IMR-90 (cell line): ENCODE measurements at places on chromosomes 4 and X.

DNA sequence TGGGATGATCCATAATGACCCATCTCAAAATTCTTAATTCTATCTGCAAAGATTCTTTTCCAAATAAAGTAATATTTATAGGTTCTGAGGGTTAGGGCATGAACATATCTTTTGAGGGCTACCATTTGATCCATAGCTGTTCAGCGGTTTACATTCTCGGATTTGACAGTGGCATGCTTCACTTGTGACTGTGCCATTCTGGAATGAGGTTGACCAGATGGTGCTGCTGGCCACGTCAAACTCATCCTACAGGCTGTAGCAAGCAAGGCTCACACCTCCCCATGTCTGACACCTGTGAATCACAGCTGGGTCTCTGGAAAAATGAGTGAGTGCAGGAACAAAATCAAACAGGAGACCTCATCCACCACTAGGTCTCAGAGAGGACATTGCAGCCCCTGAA is 280.5 kb downstream of the DHRSX start:
- no peak for DNase-seq

GRCh38 chrX:42627891-42628290 is 150.1 kb downstream of the PPP1R2C start:
- DNase-seq = no peak

DNA sequence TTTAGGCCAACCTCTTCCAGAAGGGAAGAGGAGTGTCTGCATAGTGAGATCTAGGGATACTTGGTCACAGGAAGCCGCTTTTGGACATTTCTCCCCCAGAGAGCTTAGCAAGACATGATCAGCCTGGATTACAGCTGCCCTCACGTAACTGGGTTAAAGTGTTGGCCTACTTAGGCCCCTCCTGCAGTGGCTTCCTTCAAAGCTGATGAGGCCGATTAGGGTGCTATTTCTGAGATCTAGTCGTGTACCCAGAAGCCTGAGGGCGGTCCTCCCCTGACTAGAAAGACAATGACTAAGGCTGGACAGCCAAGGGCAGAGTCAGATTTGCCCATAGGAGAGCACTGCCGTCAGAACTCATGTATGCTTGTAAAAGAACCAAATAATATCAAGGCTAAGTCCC is 135.0 kb downstream of the AMMECR1 start:
- no peak for DNase-seq

DNA sequence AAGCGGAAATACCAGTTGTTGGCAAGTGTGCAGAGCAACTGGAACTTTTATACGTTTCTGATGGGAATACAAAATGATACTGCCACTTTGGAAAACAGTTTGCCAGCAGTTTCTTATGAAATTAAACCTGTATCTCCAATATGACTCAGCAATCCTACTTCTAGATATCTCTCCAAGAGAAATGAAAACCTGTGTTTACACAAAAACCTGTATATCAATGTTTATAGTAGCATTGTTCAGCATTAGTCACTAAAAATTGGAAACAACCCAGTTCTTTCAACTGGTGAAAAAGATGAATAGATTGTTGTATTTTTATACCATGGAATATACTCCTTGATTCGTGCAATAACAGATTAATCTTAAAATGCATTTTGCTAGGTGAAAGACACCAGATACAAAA is 26.8 kb downstream of the ATP7A start:
- DNase-seq = peak; percentile 80

DNA sequence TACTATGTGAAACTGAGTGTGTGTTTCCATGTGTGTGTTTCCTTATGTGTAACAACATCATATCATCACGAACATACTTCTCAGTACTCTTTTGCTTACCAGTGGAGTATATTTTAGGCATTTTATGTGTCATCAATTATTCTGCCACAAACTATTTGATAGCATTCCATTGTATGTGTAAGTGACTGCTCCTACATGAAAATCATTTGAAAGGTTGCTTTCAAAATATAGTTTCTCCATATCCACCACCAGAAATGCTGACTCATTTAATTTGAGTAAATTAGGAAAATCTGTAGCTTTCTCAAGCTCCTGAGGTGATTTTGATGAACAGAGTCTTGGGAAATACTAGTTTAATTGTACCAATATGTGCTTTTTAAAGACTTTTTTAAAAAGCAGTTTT is 376.2 kb downstream of the PCDH18 start:
- peak; percentile 69 for DNase-seq

- DNase-seq = peak; percentile 9
Measured at GRCh38 chr4:40502934-40503333, 126.7 kb downstream of the RBM47 start.

DNA sequence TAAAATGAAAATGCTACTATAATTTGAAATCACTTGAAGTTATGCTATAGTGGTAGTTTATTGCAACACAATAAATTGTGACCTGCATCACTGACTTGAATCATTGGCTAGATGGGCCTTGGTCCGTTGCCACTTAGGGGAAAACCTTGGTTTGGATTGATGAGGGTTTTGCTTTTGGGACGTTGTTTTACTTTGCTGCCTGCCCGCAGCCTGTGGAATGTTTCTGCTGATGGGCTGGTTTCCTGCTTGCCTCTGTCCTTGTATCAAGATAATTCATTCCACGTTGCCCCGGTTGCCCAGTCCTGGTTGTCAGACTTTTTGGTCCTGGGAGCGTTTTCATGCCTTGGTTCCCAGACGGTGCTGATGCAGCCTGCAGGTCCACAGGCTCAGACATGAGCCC is 18.3 kb downstream of the HADH start:
- DNase-seq = no peak

GRCh38 chr4:155772459-155773195 is 13.8 kb downstream of the GUCY1B1 start:
- no peak for DNase-seq

DNA sequence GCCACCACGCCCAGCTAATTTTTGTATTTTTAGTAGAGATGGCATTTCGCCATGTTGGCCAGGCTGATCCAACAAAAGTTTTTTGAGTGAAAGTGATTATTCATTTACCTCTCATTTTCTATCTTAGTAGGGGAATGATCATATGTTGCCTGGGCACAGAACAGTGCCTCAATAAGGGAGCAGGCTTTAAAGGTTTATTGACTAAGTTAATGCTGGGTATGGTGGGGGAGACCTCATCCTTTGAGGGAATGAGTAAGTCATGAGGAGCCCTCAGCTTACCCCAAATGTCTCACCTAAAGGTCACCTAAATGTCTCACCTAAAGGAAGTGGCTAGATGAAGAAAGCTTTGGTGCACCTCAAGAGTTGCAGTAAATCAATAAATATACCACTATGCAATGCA is 109.0 kb downstream of the CLCN4 start:
- no peak for DNase-seq

DNA sequence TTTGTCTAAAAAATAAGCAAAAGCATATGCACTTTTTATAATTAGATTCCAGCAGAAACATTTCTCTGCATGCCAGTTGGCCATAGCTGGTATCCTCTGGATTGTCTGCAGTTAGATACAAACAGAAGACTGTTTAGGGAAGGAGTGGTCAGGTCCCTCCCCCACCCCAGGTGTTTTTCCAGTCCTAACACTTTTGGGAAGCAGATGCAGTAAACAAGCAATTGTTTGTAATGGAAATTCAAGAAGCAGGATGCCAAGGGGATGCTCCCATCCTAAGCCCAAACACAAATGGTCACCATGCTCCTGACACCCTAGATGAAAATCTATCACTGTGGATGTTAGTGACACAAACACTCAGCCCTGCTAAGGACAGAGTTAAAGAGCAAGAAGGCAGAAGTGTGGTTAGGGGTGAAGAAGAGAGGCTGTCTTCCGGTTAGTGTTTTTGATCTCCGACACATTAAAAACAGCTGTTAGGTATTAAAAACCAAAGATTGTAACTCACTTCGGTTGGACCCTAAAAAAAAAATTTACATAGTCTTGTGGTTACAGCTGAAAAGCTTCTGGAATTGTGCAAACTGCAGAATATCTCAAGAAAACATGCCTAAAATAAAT is 7.9 kb downstream of the LEF1 start:
- DNase-seq = no peak

DNA sequence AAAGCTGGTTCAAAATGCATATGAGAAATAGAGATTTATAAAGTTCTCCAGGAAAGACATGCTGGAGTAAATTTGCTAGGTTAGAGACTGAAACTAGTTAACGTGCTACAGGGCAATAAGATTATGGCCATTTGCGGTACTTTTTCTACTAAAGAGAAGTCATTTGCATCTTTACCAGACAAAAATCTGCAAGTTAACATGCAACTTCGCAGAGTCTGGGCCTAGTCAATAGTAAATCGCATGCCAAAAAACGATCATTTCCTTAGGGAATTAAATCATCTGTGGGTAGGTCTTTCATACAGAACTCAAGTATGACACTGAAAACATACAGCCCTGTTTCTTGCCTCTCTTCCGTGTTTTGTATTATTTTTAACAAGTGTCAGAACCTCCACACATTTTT is 32.8 kb upstream of the REST start:
- no peak for DNase-seq

GRCh38 chrX:35289952-35290351 is 347.4 kb downstream of the FAM47B start:
- DNase-seq = no peak

DNA sequence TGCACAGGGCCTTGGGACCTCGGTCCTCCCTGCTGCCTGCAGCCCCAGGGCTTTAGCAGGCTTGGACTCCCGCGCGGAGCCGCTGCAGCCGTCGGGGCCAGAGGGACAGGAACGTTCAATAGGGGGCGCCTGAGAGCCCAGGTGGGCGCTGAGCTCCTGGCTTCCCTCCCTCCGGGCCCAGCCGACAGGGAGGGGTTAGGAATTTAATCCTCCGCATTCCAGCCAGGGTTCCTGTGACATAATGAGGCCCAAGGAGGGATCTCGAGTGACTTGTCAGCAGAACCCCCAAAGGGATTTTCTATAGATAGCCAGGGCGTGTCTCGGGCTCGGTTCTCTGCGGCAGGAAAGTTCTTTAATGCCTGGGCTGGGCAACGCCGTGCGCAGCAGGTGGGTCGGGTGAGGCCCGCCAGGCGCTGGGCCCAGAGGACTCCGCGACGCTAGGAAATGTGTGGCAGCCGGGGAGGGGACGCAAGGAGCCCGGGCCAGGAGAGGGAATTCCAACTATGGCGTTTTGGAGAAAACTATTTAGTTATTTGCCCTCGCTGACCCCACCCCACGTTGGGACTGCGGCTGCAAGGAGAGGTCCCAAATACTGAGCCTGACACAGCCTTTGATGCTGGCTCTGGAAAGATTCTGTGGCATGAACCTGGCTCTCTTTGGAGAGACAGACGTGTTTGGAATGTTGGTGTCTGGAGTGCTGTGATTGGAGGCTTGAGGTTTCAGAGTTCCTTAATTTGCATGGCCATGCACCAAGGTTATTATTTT is 285.2 kb upstream of the GATB start:
- no peak for DNase-seq

DNA sequence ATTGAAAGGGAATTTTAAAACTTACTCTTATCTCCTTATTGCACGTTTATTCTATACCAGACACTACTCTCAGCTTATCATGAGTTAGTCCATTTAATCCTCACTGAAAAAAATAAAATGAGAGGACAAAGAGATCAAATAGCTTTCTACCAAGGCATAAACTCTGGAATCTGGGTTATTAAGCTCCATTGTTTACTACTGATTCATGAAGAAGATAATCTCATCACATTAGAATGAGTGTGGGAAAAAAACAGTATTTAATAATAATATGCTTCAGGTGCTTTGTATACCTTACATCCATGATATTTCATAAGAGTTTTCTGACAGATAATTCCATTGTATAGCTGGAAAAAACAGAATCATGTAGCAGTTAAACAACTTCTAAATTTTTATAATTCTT is 1092.6 kb downstream of the TECRL start:
- DNase-seq = no peak

- no peak for DNase-seq
Measured at GRCh38 chr4:38090455-38091246, 130.5 kb downstream of the PTTG2 start.

- no peak for DNase-seq
Measured at GRCh38 chrX:23435575-23435974, 100.9 kb downstream of the PTCHD1 start.

DNA sequence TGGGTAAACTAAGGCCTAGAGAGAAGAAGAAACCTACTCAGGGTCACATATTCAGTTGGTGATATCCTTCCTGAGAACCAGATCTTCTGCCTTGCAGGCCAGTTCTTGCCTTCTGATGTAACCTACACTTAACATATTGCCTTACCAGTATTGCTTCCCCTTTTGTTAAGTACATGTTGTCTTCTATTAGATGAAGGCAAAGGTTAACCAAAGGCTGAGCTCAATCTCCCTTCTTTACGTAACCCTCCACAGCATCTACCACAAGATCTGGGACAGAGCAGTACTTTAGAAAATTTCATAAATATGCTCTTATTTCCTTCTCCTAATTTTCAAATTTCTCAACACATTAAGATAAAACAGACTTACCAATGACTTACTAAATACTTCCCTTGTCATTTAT is 474.4 kb downstream of the SH2D1A start:
- no peak for DNase-seq

DNA sequence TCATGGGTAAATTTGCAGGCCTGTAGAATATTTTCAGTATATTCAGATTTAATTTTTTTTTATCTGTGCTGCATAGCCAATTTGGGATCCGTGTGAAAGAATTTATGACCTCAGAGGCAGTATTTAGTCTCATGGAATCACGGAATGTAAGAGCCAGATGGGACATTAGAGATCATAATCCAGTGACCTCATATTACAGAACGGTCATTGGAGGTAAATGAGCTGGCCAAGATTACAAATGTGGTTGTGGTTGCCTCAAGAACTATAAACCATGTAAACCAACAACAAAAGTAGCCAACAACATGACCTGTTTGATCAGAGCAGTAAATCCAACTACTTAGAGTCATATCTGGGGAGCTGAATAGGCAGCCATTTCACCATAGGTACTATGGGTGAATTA is 71.6 kb downstream of the AMOT start:
- DNase-seq = peak; percentile 43

DNA sequence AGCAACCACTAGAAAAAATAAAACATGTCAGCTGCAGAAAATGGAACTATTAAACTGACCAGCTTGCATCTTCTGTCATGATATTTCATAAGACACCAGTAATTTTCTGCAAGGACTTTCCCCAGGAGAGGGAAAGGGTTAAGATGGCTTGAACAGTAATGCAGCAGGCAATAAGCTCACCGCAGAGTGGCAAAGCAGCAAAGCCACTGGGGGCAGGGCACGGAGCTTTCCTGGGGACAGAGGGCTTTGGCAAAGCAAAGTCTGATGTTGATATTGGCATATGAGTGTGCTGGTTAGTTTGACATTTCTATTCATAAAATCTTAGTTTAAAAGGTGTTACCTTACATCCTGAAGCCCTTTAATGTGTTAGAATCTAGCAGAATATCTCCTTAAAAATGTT is 55.1 kb upstream of the NAP1L5 start:
- no peak for DNase-seq

DNA sequence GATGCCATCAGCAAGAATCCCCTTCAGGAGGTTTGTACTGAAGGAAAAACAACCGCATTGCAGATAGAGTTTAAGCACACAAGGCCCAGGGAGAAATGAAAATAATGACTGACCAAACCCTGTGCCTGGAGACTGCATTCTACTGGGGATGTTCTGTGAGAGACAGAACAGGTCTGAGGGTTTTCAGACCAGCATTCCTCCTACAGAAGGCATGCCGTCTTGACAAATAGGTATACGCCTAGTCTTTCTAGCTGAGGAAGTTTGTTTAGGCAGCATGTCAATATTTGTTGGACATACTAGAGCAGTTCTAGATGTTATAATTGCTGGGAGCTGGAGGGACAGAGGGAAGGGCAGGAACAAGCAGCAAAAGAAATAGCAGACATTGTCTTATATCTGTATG is 68.4 kb upstream of the SCOC start:
- DNase-seq = no peak
